Colonic mucosa (tissue), 4 donors: ENCODE measurements at places on chromosomes 3 and 15.
A peak's percentile ranks its signal among the peaks of the same experiment; 100 is the strongest.

- H3K27me3 ChIP-seq: no peaks in the 10 kb centered on the region
- H3K4me3 ChIP-seq: no peak overlapping the region
- no peak for DNase-seq
- no peak overlapping the region for H3K27ac ChIP-seq
- H3K4me1 ChIP-seq: no peaks in the 10 kb centered on the region
These were observed 11.7 kb downstream of the ATP2C1 start for GRCh38 chr3:130905551-130905950.

GRCh38 chr3:182294696-182295095 lies 498.6 kb upstream of the ATP11B start:
- H3K4me3 ChIP-seq: no peak overlapping the region
- H3K4me1 ChIP-seq: no peaks in the 10 kb centered on the region
- no peaks in the 10 kb centered on the region for H3K36me3 ChIP-seq
- no peaks in the 10 kb centered on the region for H3K27me3 ChIP-seq
- H3K27ac ChIP-seq: no peak overlapping the region

DNA sequence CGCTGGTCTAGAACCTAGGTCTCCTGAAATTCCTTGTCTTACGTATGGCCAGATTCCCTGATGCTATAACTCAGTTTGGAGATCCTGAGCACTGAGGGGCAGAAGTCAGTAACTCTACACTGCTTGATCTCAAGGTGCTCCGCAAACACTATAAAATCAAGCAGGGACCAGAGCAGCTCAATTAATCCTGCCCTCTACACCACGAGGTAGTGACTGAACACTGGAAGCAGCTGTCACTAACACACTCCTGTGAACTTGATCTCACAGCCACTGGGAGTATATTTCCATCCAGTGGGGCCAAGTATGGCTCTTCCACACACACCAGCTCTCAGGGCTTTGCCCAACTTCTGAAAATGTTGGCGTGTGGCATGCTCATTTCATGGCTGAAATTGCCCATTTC lies 51.0 kb downstream of the EDEM1 start:
- H3K27ac ChIP-seq: no peak overlapping the region
- no peak overlapping the region for H3K4me3 ChIP-seq
- no peaks in the 10 kb centered on the region for H3K4me1 ChIP-seq
- no peak for DNase-seq
- H3K36me3 ChIP-seq: no peaks in the 10 kb centered on the region
- no peaks in the 10 kb centered on the region for H3K27me3 ChIP-seq

- no peak overlapping the region for H3K27ac ChIP-seq
- no peaks in the 10 kb centered on the region for H3K36me3 ChIP-seq
- no peak overlapping the region for H3K4me3 ChIP-seq
- no peaks in the 10 kb centered on the region for H3K27me3 ChIP-seq
- no peak for DNase-seq
These were observed 159.9 kb downstream of the KLF13 start for GRCh38 chr15:31486506-31486905.

GRCh38 chr15:66848116-66848515 lies 146.1 kb downstream of the SMAD6 start:
- DNase-seq: peak; percentile 8
- no peaks in the 10 kb centered on the region for H3K36me3 ChIP-seq
- peaks cover 9% of the 10 kb centered on the region for H3K4me1 ChIP-seq
- H3K27ac ChIP-seq: no peak overlapping the region

GRCh38 chr15:82158811-82159210 lies 103.7 kb downstream of the EFL1 start:
- no peak for DNase-seq
- H3K4me1 ChIP-seq: no peaks in the 10 kb centered on the region
- H3K27me3 ChIP-seq: no peaks in the 10 kb centered on the region
- peaks cover 10% of the 10 kb centered on the region for H3K36me3 ChIP-seq
- no peak overlapping the region for H3K27ac ChIP-seq
- H3K4me3 ChIP-seq: no peak overlapping the region

DNA sequence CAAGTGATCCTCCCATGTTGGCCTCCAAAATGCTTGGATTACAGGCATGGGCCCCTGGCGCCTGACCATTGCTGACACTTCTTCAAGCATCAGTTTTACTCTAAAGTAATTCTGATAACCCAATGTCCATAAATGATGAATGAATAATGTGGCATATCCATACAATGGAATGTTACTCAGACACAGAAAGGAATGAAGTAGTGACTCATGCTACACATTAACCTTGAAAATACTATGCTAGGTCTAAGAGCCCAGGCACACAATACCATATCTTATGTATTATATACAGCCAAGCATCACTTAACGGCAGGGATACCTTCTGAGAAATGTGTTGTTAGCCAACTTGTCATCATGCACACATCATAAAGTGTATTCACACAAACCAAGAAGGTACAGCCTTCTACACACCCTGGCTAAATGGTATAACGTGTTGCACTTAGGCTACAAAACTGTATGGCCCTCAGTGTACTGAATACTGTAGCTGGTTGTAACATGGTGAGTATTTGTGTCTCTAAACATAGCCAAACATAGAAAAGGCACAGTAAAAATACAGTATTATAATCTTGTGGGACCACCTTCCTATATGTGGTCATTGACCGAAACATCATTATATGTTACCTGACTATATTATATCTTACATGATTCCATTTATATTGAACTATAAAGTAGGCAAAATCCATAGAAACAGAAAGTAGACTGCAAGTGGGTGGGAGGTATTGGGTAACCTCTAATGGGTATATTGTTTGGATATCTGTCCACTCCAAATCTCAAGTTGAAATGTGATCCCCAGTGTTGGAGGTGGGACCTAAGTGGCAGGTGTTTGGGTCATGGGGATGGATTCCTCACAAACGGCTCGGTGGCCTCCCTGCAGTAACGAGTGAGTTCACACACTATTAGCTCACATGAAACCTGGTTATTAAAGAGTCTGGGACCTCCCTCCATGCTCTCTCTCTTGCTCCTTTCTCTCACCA lies 31.4 kb downstream of the MKRN2 start:
- no peaks in the 10 kb centered on the region for H3K4me1 ChIP-seq
- H3K4me3 ChIP-seq: no peak overlapping the region
- no peak overlapping the region for H3K27ac ChIP-seq

DNA sequence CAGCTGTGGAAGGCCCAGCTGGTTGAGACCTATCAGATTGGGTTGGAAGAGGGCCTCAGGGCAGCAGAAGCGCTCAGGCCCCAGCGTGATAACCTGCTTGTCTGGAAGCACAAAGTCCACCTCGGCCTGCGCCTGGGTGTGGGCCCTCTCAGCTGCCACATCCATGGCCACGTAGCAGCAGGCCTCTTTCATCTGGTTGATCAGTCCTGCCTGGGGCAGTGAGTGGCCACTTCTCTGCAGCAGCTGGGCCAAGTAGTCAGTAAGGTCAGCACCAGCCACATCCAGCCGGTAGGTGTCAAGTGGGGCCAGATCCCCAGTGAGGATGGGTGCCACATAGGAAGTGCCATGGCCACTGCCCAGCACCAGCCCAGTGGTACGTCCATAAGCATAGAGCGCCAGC lies 3.9 kb upstream of the CAMKV start:
- no peak overlapping the region for H3K4me3 ChIP-seq
- H3K4me1 ChIP-seq: peaks cover 20% of the 10 kb centered on the region
- H3K27me3 ChIP-seq: peaks cover 23% of the 10 kb centered on the region

GRCh38 chr3:155231792-155232191 lies 61.7 kb downstream of the STRIT1 start:
- no peaks in the 10 kb centered on the region for H3K36me3 ChIP-seq
- no peak for DNase-seq
- H3K4me1 ChIP-seq: no peaks in the 10 kb centered on the region
- no peak overlapping the region for H3K27ac ChIP-seq
- no peaks in the 10 kb centered on the region for H3K27me3 ChIP-seq

DNA sequence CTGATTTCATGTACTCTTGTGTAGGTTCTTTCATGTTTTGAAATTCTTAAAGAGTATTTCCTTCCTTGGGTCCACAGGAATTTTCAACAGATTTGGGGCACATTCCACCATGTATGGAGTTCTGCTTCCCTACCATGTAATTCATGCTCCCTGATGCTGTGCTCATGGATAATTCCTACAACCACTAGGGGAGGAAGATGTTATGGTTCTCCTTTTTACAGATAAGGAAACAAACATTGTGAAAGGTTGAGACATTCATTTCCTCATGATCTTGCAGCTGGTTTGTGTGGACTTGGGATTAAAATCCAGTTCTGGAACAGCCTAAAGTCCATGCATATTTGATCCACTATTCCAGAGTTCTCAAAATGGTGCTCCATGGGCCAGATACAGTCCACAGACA lies 174.9 kb upstream of the FRMD4B start:
- H3K4me3 ChIP-seq: no peak overlapping the region
- H3K27ac ChIP-seq: no peak overlapping the region
- no peaks in the 10 kb centered on the region for H3K4me1 ChIP-seq
- DNase-seq: no peak

GRCh38 chr3:12890610-12891390 lies 49.4 kb upstream of the RPL32 start:
- no peaks in the 10 kb centered on the region for H3K27me3 ChIP-seq
- H3K36me3 ChIP-seq: no peaks in the 10 kb centered on the region
- peaks cover 4% of the 10 kb centered on the region for H3K4me1 ChIP-seq
- no peak overlapping the region for H3K4me3 ChIP-seq
- no peak for DNase-seq

- no peak for DNase-seq
- H3K4me1 ChIP-seq: no peaks in the 10 kb centered on the region
- H3K27ac ChIP-seq: no peak overlapping the region
- H3K4me3 ChIP-seq: no peak overlapping the region
- H3K36me3 ChIP-seq: no peaks in the 10 kb centered on the region
These were observed 824.7 kb upstream of the NECTIN3 start for GRCh38 chr3:110246796-110247376.

DNA sequence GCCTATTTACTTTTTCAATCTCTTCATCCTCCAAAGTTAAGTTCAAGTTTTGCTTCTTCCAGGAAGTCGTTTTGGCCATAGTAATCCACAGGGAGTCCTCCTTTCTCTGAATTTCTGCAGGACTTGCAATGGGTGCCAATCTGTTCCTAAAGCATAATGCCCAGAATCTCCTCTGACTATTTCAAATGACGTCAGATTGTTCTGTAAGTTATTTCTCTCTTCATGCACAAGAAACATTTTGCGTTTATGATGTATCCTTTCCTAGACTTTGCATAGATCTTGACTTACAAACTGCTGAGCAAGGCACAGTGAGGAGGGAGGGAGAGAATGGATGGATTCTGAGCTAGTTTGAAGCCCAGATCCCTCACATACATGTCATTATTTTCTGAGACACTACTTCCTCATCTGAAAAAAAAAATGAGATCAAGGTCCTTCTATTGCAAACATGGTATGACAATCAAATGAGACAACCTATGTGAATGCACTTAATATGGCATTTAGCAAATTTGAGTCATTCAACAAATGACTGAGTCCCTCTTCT lies 103.1 kb downstream of the MEX3B start:
- H3K36me3 ChIP-seq: no peaks in the 10 kb centered on the region
- H3K27ac ChIP-seq: no peak overlapping the region
- no peak overlapping the region for H3K4me3 ChIP-seq
- no peaks in the 10 kb centered on the region for H3K27me3 ChIP-seq
- no peak for DNase-seq

- no peak overlapping the region for H3K4me3 ChIP-seq
- no peak overlapping the region for H3K27ac ChIP-seq
- DNase-seq: no peak
- no peaks in the 10 kb centered on the region for H3K27me3 ChIP-seq
- H3K4me1 ChIP-seq: no peaks in the 10 kb centered on the region
These were observed 36.9 kb upstream of the GOLGB1 start for GRCh38 chr3:121786485-121786884.

DNA sequence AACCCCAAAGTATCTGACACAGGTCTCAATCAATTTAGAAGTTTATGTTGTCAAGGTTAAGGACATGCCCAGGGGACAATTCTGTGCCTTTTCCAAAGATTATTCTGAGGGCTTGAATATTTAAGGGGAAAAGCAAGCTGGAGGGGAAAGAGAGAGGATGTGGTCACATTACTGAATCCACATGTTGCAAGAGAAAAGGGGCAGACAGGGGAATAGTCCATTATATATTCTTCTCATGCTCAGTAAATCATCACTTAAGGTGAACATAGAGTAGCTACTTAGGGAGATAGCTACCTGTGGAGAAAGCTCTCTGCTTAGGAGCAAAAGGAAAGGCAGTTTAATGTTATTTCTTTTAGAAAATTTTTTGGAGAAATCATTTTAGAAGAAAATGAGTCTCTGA lies 751.6 kb downstream of the SI start:
- no peaks in the 10 kb centered on the region for H3K27me3 ChIP-seq
- no peaks in the 10 kb centered on the region for H3K4me1 ChIP-seq
- no peak overlapping the region for H3K4me3 ChIP-seq
- no peak for DNase-seq

DNA sequence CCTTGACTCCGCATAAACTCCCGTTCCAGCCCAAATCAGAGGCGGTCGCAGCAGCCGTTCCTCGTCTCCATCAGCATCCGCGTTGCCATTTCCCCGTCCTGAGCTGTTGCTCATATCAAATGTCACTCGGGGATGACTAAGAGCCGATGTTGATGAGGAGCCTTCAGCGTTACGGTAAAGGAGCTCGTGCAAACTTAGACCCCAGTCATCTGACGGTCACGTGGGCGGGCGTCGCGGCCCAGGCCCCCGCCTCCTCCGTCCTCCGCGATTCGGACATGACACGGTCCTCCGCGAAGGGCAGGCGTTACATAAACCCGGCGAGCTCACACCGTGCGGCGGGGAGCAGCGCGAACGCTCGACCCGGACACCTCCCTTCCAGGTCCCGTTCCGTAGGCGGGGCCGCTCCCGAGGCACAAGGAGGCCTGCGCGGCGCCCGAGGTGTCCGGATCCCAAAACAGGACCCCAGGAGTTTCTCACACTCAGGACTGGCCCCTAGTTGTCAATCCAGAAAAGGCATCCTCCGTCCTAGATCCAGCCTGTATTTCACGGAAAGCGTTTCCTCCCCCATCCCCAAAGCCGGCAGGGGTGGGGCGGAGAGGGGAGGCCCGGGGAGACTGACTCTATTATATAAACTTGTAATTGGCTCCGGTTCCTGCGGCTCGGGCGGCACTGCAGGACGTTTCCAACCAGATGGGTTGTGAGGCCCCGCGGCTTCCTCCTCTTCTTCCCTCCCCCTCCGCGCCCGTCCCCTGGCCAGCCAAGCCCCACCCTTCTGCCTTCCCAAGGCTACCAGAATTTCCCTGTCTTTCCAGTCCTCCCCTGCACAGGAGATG lies 100.0 kb upstream of the IGF1R start:
- DNase-seq: peak; percentile 72
- H3K4me1 ChIP-seq: no peaks in the 10 kb centered on the region
- H3K27me3 ChIP-seq: peaks cover 9% of the 10 kb centered on the region
- H3K27ac ChIP-seq: peak overlapping the region; percentile 58
- H3K36me3 ChIP-seq: no peaks in the 10 kb centered on the region

- no peak overlapping the region for H3K4me3 ChIP-seq
- no peaks in the 10 kb centered on the region for H3K27me3 ChIP-seq
- no peak for DNase-seq
- H3K4me1 ChIP-seq: no peaks in the 10 kb centered on the region
- no peak overlapping the region for H3K27ac ChIP-seq
These were observed 108.9 kb upstream of the BNIP2 start for GRCh38 chr15:59797756-59798604.

- H3K4me1 ChIP-seq: no peaks in the 10 kb centered on the region
- H3K4me3 ChIP-seq: no peak overlapping the region
These were observed 35.5 kb downstream of the ESYT3 start for GRCh38 chr3:138469874-138470273.

- no peak overlapping the region for H3K4me3 ChIP-seq
- no peaks in the 10 kb centered on the region for H3K36me3 ChIP-seq
- H3K27me3 ChIP-seq: no peaks in the 10 kb centered on the region
- H3K4me1 ChIP-seq: no peaks in the 10 kb centered on the region
- no peak for DNase-seq
These were observed 181.9 kb upstream of the CHL1 start for GRCh38 chr3:14652-15051.
